ENCODE measurements at places on chromosomes 3 and 15.
A peak's percentile ranks its signal among the peaks of the same experiment; 100 is the strongest.

GRCh38 chr3:12352253-12352652 lies 63.4 kb downstream of the PPARG start:
- no peaks in the 10 kb centered on the region for H3K4me1 ChIP-seq
- no peak for DNase-seq
- no peak overlapping the region for H3K4me3 ChIP-seq

DNA sequence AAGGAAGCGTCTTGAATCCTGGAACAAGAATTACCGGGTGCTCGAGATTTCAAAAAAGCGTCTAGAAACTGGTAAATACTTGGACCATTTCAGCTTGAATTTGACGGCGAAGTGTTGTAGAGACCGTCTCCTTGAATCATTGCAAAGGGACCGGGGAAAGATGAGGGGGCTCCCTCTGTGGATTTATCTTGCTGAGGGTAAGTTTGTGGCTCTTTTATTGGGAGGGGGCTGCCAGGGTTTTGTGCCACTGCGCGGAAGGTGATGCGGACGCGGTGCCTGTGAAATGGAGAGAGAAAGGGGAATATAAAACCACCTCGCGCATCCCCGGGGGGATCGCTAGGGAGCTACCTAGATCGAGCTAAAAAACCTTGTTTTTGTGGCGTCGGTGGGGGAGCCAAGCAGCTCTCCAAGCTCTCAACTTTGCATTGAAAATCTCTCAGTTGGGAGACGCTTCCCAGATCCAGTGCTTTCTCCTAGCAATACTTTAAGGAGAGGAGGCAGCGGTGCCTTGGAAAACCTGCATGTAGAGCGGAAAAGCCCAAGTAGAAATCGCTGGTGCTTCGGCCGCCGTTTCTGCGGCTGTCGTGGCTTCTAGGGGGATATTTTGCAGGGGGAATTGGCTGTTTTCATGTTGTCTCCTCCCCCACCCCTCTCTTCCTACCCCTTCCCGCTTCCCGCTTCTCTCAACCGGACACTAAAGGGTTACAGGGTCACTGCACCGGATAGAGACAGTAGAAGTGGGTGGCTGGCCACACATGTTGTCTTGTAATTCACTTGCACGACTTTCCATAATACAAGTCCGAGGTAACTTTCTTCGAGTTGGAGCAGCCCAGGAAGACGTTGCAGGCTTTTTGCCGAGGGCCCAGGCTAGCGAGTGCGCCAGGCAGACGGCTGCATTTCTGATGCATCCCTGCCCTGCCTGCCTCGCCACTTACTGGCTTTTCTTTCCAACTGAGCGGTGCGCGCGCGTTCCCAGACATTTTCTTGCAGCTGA lies 187.6 kb downstream of the NLGN1 start:
- H3K4me3 ChIP-seq, result peak overlapping the region; percentile 14
- H3K27ac ChIP-seq, result no peak overlapping the region
- H3K36me3 ChIP-seq, result no peaks in the 10 kb centered on the region

GRCh38 chr3:124602980-124603627 lies 127.1 kb upstream of the UMPS start:
- H3K4me3 ChIP-seq, result no peak overlapping the region
- H3K27me3 ChIP-seq, result no peaks in the 10 kb centered on the region
- peaks cover 2% of the 10 kb centered on the region for H3K36me3 ChIP-seq
- no peak overlapping the region for H3K27ac ChIP-seq
- no peaks in the 10 kb centered on the region for H3K4me1 ChIP-seq

DNA sequence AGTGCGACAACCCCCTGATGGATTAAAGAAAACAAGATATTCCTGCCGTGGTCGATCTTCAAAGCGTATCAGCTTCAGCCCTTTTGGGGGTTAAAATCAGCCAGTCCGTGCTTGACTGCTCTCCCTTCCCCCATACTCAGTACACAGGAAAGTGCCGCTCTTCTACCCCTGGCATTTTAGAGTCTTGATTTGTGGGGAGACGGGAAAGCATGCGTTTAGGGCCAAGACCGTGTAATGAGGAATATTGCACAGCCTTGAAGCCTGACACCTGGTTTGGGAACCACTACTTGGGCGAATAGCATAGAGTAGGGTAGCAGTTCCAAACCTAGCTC lies 540 bp upstream of the EDC3 start:
- H3K4me1 ChIP-seq, result peaks cover 9% of the 10 kb centered on the region
- H3K4me3 ChIP-seq, result peak overlapping the region; percentile 94
- no peak overlapping the region for H3K27ac ChIP-seq
- DNase-seq, result no peak

DNA sequence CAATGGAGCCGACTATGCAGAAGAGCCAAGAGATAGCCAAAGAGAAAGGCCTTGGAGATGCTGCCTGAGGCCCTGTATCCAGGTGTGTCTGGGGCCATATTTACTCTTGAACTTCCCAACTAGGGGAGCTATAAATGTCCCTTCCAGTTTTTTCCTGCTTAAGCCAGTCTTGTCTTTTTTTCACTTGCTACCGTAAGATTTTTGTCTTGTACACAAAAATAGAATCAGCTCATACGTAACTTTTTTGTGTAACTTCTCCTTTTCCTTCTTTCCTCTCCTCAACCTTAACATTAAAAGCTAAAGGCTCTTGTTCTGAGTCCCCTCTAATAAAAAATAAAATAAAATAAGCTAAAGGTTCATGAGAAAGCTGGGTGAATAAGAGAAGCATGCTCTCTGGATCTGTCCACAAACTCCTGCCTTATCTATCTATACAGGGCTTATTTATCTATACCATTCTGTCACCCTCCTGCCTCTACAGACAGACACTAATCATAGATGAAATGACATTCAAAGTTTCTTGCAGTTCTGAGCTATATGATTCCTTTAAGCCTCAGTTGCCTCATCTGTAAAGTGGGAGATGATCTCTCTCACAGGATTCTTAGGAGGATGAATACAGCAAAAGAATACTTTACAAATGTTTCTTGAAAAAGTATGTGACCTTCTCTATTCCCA lies 4.6 kb downstream of the SUMF1 start:
- no peak for DNase-seq
- peaks cover 3% of the 10 kb centered on the region for H3K4me1 ChIP-seq
- H3K36me3 ChIP-seq, result no peaks in the 10 kb centered on the region
- H3K27ac ChIP-seq, result no peak overlapping the region

DNA sequence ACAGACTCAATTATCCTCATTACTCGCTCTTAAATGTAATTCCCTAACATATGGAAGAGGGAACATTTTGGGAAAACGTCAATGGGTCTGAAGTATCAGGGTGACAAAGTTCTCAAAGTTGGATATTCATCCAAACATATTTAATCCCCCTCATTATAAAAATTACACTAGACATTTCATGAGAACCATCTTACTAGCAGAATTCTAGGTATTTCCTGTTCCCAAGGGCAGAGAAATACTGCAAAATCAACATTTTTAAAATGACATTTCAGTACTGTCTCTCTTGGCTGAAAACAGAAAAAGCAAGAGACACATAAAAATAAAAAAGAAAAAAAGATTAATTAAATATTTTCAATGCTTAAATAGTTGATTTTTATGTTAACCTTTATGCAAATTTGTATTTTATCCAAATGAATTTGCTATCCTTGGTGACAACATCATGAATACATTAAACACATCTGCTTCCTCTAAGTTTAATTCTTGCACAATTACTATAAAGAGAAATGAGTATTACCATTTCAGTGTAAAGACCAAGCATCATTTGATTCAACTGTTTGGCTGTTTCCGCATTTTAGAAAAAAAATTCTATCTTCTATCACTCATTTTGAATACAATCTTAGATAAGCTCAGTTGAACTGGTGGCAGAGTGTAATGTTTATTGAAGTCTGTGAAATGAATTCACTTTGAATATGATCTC lies 114.8 kb upstream of the COL8A1 start:
- no peak for DNase-seq
- no peak overlapping the region for H3K4me3 ChIP-seq
- H3K27ac ChIP-seq, result no peak overlapping the region

DNA sequence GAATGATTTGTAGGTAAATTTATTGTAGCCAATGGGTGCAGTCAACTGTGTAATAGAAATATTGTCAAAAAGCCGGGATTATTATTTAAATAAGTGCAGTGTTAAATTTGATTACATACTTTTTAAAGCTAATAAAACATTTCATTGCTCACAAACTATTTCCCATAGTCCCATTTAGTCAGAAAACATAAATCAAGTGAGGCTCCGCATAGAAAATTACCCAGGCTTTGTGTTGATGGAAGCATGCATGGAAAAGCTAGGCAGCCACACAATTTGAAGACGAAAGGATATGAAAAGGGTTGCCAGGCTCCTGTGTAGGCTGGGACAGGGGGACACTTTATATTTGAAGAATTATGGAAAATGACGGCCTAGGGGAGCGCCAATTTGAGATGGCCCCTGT lies 82.3 kb downstream of the LRTM1 start:
- no peak for DNase-seq
- no peaks in the 10 kb centered on the region for H3K36me3 ChIP-seq
- no peaks in the 10 kb centered on the region for H3K27me3 ChIP-seq
- H3K4me3 ChIP-seq, result no peak overlapping the region
- no peak overlapping the region for H3K27ac ChIP-seq

DNA sequence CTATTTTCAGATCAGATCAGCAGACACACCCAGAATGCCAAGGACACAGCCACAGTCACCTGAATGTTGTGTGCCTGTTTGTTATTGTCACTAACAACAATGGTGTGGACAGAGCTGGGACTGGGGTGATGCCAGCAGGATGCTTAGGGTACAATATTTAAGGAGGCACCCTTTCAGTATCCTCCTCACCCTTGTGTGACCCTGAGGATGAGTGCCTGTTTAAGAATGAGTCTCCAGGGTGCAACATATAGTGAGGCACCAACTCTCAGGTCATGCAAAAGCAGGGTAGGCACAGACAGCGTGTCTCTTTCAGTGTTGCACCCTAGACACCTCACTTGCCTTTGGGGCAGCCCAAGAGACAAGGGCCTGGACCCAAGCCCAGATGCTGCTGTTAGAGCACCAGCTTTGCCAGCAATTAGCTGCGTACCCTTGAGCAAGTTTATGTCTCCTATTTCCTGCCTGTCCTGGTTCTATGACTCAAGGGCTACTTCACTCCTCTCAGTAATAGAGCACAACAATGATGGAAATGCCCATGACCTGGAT lies 122.6 kb downstream of the AQP9 start:
- no peak overlapping the region for H3K4me3 ChIP-seq
- peaks cover 2% of the 10 kb centered on the region for H3K4me1 ChIP-seq
- H3K36me3 ChIP-seq, result no peaks in the 10 kb centered on the region
- no peaks in the 10 kb centered on the region for H3K27me3 ChIP-seq

DNA sequence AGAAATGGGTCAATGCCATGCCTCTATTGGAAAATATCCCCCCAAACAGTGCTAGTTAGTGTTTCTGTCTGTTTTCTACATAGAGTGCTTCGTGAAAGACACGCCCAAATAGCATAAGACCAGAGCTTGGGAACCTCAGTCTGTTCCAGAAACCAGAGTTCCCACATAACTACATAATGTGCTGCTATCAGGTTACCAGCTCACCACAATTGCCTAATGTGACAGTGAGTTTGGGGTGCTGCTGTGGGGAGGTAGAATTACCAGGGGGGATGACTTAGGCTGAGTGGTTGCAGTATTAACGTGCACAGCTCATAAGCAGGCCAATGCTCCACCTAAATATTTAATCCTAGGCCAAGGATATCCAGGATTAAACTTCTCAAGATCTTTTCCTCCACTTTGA lies 39.2 kb downstream of the DUT start:
- no peak for DNase-seq
- no peaks in the 10 kb centered on the region for H3K4me1 ChIP-seq
- no peak overlapping the region for H3K27ac ChIP-seq
- no peaks in the 10 kb centered on the region for H3K36me3 ChIP-seq
- no peak overlapping the region for H3K4me3 ChIP-seq

GRCh38 chr15:61479613-61480012 lies 250.5 kb upstream of the RORA start:
- H3K4me3 ChIP-seq, result no peak overlapping the region
- no peaks in the 10 kb centered on the region for H3K4me1 ChIP-seq
- H3K36me3 ChIP-seq, result no peaks in the 10 kb centered on the region
- no peak for DNase-seq

DNA sequence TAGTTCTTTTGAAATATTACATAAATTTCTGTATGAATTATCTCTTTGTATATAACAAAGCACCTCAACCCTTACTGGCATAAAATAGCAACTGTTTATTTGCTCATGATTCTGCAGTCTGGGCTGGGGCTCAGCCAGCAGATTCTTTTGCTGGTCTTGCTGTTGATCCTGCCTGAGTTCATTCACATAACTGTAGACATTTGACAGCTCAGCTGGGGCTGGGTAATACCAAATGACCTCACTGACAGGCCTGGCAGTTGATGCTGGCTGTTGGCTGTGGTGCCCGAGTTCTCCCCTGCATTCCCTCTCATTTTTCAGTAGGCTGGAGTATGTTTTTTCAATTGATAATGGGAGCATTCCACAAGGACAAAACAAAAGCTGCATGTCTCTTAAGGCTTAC lies 449.9 kb upstream of the GOLIM4 start:
- H3K4me1 ChIP-seq, result no peaks in the 10 kb centered on the region
- H3K27me3 ChIP-seq, result no peaks in the 10 kb centered on the region
- no peaks in the 10 kb centered on the region for H3K36me3 ChIP-seq
- DNase-seq, result no peak

DNA sequence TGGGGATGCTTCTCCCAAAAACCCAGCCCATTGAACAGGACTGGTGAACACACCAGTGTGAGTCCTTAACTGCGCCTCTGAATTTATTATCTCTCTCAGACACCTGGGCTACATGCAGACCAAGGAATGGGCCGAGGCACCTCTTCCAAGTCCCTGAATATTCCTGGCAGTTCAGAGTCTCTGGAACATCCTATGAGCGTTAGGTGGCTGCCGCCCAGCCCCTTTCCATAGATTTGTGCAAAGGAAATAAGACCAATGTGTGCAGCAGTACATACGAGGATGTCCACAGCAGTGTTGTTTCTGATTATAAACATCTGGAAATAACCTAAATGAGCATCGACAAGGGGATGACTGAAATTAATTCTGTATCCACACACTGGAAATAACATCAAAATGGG lies 104.9 kb upstream of the RPL32 start:
- H3K27ac ChIP-seq, result no peak overlapping the region
- H3K36me3 ChIP-seq, result peaks cover 4% of the 10 kb centered on the region

GRCh38 chr3:195556390-195556789 lies 13.3 kb upstream of the PPP1R2 start:
- no peaks in the 10 kb centered on the region for H3K27me3 ChIP-seq
- H3K27ac ChIP-seq, result no peak overlapping the region
- peaks cover 11% of the 10 kb centered on the region for H3K4me1 ChIP-seq
- no peak overlapping the region for H3K4me3 ChIP-seq
- no peak for DNase-seq
- H3K36me3 ChIP-seq, result no peaks in the 10 kb centered on the region

DNA sequence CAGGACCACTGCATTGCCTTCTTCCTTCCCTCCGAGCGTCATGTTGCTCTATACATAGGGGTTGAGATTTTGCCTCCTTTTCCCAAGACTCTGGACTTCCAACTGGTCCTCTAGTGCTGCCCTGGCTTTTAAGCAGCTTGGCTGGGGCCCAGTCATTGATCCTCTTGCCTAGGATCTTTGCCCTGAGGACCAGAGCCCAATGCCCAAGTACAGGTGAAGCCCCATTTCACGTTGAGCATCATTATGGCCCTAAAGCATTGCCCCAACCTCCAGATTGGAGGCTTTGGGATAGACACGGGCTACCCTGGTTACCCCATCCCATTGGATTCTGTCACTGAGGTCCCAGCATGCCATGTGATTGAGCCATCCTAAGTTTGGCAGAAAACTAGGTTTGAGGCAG lies 47.7 kb downstream of the CYP19A1 start:
- no peak for DNase-seq
- peaks cover 28% of the 10 kb centered on the region for H3K4me1 ChIP-seq
- H3K36me3 ChIP-seq, result peaks cover 2% of the 10 kb centered on the region
- H3K4me3 ChIP-seq, result no peak overlapping the region
- H3K27ac ChIP-seq, result no peak overlapping the region
- H3K27me3 ChIP-seq, result no peaks in the 10 kb centered on the region
